ENCODE measurements at places on chromosomes 4 and X.

DNA sequence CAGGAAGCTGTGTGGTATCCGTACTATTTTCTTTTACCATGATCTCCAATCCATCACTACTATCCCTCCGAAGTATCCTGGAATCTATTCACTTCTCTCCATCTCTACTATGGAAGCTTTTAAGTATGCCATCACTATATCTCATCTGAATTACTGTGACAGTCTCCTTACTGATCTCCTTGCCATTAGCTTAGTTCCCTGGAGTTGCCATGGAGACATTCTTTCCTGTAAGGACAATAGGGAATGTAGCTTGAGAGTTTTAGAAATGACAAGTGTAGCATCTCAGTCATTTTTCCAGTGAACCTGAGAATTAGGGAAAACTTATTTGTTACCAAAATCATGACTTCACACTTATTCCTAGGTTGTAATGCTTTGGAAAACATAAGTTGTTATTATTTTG, 86.3 kb downstream of the HPGD start:
- no peak overlapping the region for H3K4me3 ChIP-seq
- H3K36me3 ChIP-seq, result no peaks in the 10 kb centered on the region

- peak overlapping the region; percentile 56 for H3K27ac ChIP-seq
- DNase-seq, result no peak
- no peaks in the 10 kb centered on the region for H3K4me1 ChIP-seq
- H3K4me3 ChIP-seq, result no peak overlapping the region
Measured at GRCh38 chr4:107838861-107839565, 14.3 kb downstream of the SGMS2 start.

GRCh38 chr4:105634402-105635080, 73.9 kb downstream of the INTS12 start:
- no peaks in the 10 kb centered on the region for H3K4me1 ChIP-seq
- no peaks in the 10 kb centered on the region for H3K27me3 ChIP-seq
- H3K4me3 ChIP-seq, result no peak overlapping the region

GRCh38 chr4:182803235-182803634, 114.0 kb downstream of the DCTD start:
- no peak overlapping the region for H3K27ac ChIP-seq
- no peaks in the 10 kb centered on the region for H3K36me3 ChIP-seq
- H3K4me3 ChIP-seq, result no peak overlapping the region
- H3K27me3 ChIP-seq, result no peaks in the 10 kb centered on the region
- no peaks in the 10 kb centered on the region for H3K4me1 ChIP-seq

DNA sequence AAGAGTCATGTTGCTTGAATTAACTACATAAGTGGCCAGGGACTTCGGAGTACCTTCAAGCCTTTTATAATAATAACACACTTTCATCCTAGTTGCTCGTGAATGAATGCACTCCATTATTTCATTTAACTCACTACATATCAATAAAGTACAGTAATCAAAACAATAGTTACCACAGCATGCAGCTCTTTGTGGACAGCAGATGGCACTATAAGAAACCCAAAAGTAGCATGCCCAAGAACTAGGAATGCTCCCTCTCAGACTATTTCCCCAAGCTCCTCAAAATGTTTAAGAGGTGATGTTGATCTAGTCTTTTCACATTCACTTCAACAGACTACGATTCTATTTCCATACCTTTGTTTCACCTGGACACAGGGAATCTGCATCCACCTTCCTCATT, 500.8 kb upstream of the DIAPH2 start:
- H3K4me3 ChIP-seq, result no peak overlapping the region
- no peaks in the 10 kb centered on the region for H3K4me1 ChIP-seq
- DNase-seq, result no peak
- H3K27me3 ChIP-seq, result peaks cover 15% of the 10 kb centered on the region

- no peaks in the 10 kb centered on the region for H3K36me3 ChIP-seq
- no peaks in the 10 kb centered on the region for H3K4me1 ChIP-seq
- H3K27me3 ChIP-seq, result no peaks in the 10 kb centered on the region
- no peak for DNase-seq
Measured at GRCh38 chrX:103791228-103791627, 14.6 kb downstream of the PLP1 start.

DNA sequence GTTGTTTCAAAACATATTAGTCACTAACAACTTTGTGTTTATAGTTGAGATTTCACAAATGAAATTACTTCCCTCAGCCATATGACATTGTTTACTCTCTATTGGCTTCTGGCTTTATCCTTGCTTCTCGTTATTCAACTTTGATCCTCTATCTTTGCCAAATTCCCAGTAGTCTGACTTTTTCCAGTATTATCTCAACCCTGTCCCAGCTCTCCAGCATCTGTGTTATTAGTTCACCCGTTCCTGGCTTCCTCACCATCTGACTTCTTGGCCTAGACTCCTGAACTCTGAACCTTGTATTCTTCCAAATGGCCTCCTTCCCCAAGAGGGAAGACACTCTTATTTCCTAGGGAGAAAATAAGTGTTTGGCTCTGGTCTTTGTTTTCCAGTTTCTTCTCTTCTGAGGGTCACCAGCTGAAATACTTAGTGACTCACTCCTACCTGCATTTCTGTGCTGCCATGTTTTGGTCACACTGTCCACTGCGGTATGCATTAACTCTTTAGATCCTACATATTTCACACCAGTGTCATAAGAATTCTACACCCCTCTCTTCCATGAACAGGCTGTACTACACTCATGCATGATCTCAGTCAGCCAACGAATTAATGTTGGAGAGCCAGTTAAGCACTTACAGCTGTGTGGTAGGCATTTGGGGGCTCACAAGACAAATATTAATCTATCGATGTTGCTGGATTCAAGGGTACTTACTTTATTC, 17.0 kb upstream of the ARHGAP24 start:
- no peaks in the 10 kb centered on the region for H3K36me3 ChIP-seq
- H3K27ac ChIP-seq, result peak overlapping the region; percentile 6
- no peaks in the 10 kb centered on the region for H3K27me3 ChIP-seq
- no peak overlapping the region for H3K4me3 ChIP-seq

GRCh38 chr4:75844151-75844662, 58.0 kb downstream of the PPEF2 start:
- DNase-seq, result no peak
- no peaks in the 10 kb centered on the region for H3K27me3 ChIP-seq
- no peak overlapping the region for H3K4me3 ChIP-seq
- no peak overlapping the region for H3K27ac ChIP-seq
- H3K4me1 ChIP-seq, result no peaks in the 10 kb centered on the region

DNA sequence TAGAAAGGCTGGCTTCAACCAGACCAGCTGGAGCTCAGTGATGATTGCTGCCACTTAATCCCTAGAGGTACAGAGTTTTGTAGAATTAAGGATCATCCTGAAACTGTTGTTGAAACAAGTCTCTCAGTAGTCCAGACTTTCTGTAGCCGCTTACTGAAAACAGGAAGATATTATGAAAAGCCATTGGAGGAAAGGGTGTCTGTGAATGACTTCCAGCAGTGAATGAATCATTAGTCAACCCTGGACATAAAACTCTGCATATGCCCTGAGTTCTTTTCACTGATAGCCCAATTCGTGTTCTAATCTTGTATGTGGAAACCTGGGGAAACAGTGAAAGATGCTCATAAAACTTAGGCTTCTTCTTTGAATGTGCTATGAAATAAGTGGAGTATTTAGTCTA, 14.8 kb downstream of the HOPX start:
- no peak overlapping the region for H3K4me3 ChIP-seq
- no peaks in the 10 kb centered on the region for H3K27me3 ChIP-seq
- DNase-seq, result no peak
- no peaks in the 10 kb centered on the region for H3K36me3 ChIP-seq
- H3K27ac ChIP-seq, result no peak overlapping the region
- no peaks in the 10 kb centered on the region for H3K4me1 ChIP-seq

GRCh38 chr4:92270908-92271307, 32.9 kb upstream of the GRID2 start:
- H3K4me1 ChIP-seq, result no peaks in the 10 kb centered on the region
- H3K36me3 ChIP-seq, result no peaks in the 10 kb centered on the region
- no peak overlapping the region for H3K4me3 ChIP-seq
- no peaks in the 10 kb centered on the region for H3K27me3 ChIP-seq

- no peaks in the 10 kb centered on the region for H3K4me1 ChIP-seq
- no peaks in the 10 kb centered on the region for H3K27me3 ChIP-seq
- H3K27ac ChIP-seq, result no peak overlapping the region
- H3K4me3 ChIP-seq, result no peak overlapping the region
- no peaks in the 10 kb centered on the region for H3K36me3 ChIP-seq
- no peak for DNase-seq
Measured at GRCh38 chr4:133467290-133467947, 318.3 kb downstream of the PCDH10 start.

DNA sequence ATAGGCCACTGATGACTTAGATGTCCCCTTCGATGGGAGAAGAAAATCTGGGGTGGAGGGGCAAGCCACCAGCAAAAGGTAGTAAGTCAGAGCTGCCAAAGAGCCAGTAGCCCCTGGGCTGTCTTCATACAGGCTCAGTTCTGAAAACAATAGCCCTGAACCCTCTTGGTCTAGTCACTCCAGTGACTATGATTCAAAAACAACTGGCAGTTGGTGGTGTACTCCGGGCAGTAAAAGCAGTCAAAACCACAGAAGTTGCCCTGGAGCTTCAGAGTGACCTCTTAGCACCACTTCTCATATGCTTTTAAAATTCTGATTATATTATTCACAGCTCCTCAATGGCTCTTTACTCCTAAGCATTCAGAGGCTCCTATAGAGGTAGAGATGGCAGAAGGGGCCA, 164.3 kb upstream of the MAMLD1 start:
- H3K27me3 ChIP-seq, result no peaks in the 10 kb centered on the region
- H3K27ac ChIP-seq, result no peak overlapping the region

DNA sequence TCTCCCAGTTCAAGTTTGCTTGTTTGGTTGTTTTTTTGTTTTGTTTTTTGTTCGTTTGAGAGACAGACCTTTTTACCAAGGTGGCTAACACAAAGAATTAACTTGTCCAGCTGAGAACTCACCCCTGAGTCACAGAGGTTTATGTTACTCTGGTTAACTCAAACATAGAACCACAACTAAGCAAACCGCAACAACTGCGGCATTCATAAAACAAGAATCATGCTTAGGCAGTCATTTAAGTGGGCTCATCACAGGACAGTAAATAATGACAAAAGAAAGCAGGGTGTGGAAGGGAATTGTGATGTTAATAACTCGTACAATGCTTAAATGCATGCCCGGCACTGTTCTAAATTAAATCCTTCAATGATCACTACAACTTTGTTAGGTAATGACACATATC, 24.7 kb upstream of the IL13RA1 start:
- no peaks in the 10 kb centered on the region for H3K4me1 ChIP-seq
- H3K27ac ChIP-seq, result no peak overlapping the region
- no peak overlapping the region for H3K4me3 ChIP-seq
- no peaks in the 10 kb centered on the region for H3K36me3 ChIP-seq
- DNase-seq, result no peak

- DNase-seq, result no peak
- no peaks in the 10 kb centered on the region for H3K36me3 ChIP-seq
- no peaks in the 10 kb centered on the region for H3K4me1 ChIP-seq
Measured at GRCh38 chrX:56994375-56995270, 718 bp downstream of the SPIN3 start.

DNA sequence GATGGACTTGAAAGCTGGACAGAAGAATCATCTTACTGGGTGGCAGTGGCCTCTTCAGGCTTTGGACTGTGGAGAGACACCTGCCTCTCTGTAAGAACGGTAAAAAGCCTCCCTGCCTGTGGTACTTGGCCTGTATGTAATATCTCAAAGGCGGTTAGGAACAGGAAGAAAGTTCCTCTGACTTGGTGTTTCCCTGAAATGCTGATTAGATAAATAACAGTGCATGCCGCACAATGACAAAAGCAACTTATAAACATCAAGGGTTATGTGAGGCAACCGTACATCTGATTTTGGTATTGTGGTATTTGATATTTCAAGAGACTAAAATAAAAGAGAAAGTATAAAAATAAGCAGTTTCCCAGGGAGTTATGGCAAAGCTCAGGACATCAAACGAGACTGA, 92.4 kb upstream of the SORBS2 start:
- no peaks in the 10 kb centered on the region for H3K4me1 ChIP-seq
- H3K36me3 ChIP-seq, result no peaks in the 10 kb centered on the region
- H3K27ac ChIP-seq, result no peak overlapping the region
- DNase-seq, result no peak

GRCh38 chr4:148062301-148062950, 330.5 kb downstream of the ARHGAP10 start:
- no peaks in the 10 kb centered on the region for H3K27me3 ChIP-seq
- no peak overlapping the region for H3K4me3 ChIP-seq
- no peak for DNase-seq
- no peaks in the 10 kb centered on the region for H3K36me3 ChIP-seq
- no peaks in the 10 kb centered on the region for H3K4me1 ChIP-seq

GRCh38 chr4:42750856-42751255, 94.0 kb upstream of the ATP8A1 start:
- DNase-seq, result no peak
- no peaks in the 10 kb centered on the region for H3K4me1 ChIP-seq
- no peak overlapping the region for H3K27ac ChIP-seq
- no peaks in the 10 kb centered on the region for H3K36me3 ChIP-seq
- no peaks in the 10 kb centered on the region for H3K27me3 ChIP-seq
- no peak overlapping the region for H3K4me3 ChIP-seq

- no peak for DNase-seq
- H3K36me3 ChIP-seq, result no peaks in the 10 kb centered on the region
- no peaks in the 10 kb centered on the region for H3K4me1 ChIP-seq
- no peak overlapping the region for H3K27ac ChIP-seq
Measured at GRCh38 chr4:171582961-171583581, 230.1 kb upstream of the GALNTL6 start.

- no peaks in the 10 kb centered on the region for H3K36me3 ChIP-seq
- H3K4me1 ChIP-seq, result no peaks in the 10 kb centered on the region
- H3K27me3 ChIP-seq, result no peaks in the 10 kb centered on the region
- H3K27ac ChIP-seq, result no peak overlapping the region
Measured at GRCh38 chr4:140300271-140300970, 73.0 kb upstream of the SCOC start.

DNA sequence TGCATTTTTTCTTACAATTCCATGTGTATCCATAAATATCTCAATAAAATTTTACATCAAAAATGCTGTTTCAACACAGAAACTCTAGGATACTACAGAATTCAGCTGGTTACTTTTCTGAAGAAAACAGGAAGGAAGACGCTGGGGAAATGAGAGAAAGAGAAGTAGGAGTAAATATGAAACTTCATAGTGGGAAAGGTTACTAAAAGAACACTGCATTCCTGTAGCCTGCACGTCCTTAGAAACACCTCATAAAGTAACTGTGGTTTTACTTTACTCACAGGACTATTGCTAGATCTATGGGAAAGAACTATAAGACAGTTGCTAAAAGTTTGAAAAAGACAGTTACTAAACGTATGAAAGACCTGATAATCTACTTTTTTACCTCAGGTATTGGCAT, 23.1 kb downstream of the ATP11C start:
- H3K36me3 ChIP-seq, result no peaks in the 10 kb centered on the region
- no peaks in the 10 kb centered on the region for H3K4me1 ChIP-seq
- H3K4me3 ChIP-seq, result no peak overlapping the region
- peaks cover under 1% of the 10 kb centered on the region for H3K27me3 ChIP-seq

GRCh38 chrX:356385-357034, 30.2 kb downstream of the PPP2R3B start:
- H3K4me1 ChIP-seq, result no peaks in the 10 kb centered on the region
- no peaks in the 10 kb centered on the region for H3K36me3 ChIP-seq
- no peak overlapping the region for H3K4me3 ChIP-seq
- no peak overlapping the region for H3K27ac ChIP-seq
- no peak for DNase-seq

- H3K36me3 ChIP-seq, result no peaks in the 10 kb centered on the region
- no peaks in the 10 kb centered on the region for H3K27me3 ChIP-seq
- no peak for DNase-seq
- H3K4me1 ChIP-seq, result no peaks in the 10 kb centered on the region
Measured at GRCh38 chr4:185395238-185395955, at the start of gene LRP2BP. TSS of gene LRP2BP (minus strand) at chr4:185395924. CDS start at chr4:185378186, 17,738 bp downstream.

Data from breast epithelium (tissue), 4 donors.